Pancreas (tissue), 10 donors: ENCODE measurements at places on chromosomes 11 and 22. TPM values are rescaled to one million over a fixed set of nuclear protein-coding genes. Genes with fewer than 3 reads are reported as not detected.

- DNase-seq = no peak
Observed at GRCh38 chr11:27651711-27652110, 48.5 kb downstream of the BDNF start.

DNA sequence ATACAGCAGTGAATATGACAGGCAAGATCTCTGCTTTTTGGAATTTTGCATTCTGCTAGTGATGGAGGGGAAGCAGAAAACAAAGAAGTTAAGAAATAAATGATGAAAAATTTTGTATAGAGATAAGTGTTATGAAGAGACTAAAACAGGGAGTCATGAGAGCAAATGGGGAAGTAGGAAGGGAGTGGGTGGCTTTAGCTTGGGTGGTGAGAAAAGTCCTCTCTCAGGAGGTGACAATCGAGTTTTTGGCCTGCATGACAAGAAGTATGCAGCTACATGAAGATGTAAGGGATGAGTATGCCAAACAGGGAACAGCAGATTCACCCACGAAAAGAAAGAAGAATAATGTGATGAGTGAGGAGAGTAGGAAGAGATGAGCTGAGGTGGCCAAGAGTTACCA lies 80.7 kb upstream of the MPPED2 start:
- DNase-seq = no peak

The AIP gene
- total RNA-seq = 23.9 TPM

The PARVA gene
- total RNA-seq = 51.9 TPM

DNA sequence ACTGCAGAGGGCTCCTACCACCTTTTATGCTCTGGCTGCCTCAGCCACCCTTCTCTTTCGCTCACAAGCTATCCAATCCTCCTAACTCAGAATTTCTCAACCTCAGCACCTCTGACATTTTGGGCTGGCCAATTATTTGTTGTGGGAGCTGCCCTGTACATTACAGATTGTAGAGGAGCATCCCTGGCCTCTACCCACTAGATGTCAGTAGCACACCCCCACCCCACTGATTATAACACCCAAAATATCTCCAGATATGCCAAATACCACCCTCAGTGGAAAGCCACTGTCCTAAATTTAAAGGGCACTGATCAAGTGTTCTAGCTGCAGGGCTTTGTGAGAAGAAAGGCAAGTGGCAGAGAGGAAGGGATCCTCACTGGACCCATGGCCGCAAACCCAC lies 443.1 kb downstream of the SOX6 start:
- DNase-seq = no peak

DNA sequence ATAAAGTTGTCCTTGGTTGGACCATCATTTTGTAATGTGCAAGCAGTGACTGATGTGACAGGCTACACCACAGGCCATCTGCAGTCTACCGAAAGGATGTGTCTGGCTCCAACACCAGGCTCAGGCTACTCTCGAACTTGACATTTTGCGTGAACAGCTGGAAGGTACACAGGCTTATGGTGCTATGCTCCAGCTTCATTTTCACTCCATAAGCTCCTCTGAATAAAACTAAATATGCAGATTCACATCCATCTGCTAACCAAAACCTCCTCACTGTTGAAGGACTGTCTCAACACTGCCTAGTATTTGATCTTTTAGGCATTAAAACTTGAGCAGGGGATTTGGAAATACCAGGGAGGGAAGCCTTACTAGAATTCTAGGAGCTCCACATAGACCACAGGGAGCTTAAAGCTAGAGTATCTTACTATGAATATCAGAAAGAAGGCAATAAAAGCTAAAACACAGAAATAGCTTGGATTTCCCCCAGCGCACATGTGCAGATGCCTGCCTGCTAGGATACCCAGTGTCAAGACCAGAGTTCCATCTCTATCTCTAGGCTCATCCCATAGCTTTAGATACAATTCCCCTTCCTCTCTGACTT lies 383.9 kb upstream of the FAT3 start:
- no peak for DNase-seq

DNA sequence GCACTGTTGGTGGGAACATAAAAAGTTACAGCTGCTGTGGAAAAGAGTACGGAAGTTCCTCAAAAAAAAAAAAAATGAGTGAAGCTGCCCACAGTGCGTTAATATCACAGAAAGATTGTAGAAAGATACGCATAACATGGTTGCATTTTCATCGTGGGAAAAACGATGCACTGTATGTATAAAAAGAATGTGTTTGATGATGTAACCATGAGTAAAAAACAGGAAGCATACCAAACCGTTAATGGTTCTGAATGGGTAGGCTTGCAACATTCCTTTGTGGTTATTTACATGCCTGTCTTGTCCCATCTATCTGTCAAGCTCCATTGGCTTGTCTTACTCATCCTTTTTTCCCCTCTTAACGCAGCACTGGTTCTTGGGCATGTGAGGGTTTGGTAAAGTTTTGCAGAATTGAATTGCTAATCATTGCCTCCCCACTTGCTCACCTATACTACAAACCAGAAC lies 33.8 kb upstream of the DKK3 start:
- DNase-seq = no peak

DNA sequence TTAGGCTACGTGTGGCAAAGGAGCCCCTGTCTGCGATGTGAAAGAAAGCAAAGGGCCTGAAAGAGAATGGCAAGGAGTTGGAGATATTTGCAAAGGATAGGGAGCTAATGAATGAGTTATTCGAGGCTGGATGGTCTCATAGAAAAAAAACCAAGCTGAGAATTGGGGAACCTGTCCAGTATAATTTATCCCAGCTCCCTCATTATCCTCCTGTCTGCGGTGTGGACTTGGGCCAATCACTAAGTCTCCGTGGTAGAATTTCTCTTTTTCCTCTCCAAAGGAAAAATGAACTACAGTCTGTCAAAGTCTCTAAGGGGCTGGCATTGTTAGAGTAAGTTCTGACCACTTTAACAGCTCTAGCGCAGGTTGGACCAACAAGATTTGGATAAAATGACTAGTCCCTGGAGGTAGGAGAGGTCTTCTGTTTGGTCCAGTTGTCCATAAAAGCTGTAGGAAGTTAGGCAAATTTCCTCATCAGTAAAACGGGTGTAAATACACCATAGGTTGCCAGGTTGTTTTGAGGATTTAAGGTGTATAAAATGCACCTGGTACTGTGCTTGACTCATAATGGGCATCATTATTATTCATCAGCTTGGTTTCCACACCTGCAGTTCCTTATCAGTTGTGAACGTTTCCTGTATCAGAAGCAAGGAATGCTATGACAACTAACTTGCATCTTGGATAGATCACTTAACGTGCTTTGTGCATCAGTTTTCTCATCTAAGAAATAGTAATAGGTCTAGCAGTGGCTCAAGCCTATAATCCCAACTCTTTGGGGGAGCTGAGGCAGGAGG lies 10.3 kb upstream of the CDON start:
- no peak for DNase-seq

GRCh38 chr11:45085646-45086501 lies 60.6 kb upstream of the PRDM11 start:
- DNase-seq = no peak

GRCh38 chr22:31987218-31987617 lies 42.9 kb downstream of the YWHAH start:
- no peak for DNase-seq

The BCL2L13 gene
- 25.4 TPM for total RNA-seq

DNA sequence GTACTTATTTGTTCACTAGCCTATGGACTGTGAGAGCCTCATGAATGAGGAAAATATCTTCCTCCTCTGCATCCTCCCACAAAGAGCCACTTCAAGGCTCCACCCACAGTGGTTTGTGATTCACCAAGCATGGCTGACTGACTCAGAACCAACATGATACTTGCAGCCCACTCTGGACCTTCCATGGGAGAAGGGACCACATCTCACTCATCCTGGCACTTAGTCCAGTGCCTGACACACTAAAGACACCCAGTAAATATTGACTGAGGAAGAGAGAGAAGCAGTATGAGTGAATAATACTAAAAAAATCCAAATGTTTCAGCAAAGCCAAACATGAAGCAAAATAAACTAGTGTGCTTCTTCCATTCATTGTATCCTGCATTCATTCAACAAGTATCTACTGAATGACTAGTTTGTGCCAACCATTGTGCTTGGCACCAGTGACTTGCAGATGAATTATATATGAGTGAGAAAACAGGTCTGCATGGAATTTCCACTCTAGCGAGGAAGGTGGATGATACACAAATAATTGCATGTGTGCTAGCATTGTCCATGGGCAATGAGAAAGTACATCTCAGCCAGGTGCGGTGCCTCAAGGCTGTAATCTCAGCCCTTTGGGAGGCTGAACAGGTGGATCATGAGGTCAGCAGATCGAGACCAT lies 54.9 kb upstream of the BLID start:
- no peak for DNase-seq

GRCh38 chr11:131792243-131792642 lies 421.8 kb downstream of the NTM start:
- DNase-seq = no peak

- DNase-seq = no peak
Observed at GRCh38 chr11:99383648-99384245, 363.0 kb downstream of the CNTN5 start.

GRCh38 chr11:59358595-59358994 lies at the start of gene OR5AN1:
TSS of gene OR5AN1 (plus strand) at chr11:59358895. CDS start at chr11:59364459, 5,564 bp downstream.
- no peak for DNase-seq

GRCh38 chr11:92846491-92847125 lies 122.8 kb upstream of the MTNR1B start:
- no peak for DNase-seq

DNA sequence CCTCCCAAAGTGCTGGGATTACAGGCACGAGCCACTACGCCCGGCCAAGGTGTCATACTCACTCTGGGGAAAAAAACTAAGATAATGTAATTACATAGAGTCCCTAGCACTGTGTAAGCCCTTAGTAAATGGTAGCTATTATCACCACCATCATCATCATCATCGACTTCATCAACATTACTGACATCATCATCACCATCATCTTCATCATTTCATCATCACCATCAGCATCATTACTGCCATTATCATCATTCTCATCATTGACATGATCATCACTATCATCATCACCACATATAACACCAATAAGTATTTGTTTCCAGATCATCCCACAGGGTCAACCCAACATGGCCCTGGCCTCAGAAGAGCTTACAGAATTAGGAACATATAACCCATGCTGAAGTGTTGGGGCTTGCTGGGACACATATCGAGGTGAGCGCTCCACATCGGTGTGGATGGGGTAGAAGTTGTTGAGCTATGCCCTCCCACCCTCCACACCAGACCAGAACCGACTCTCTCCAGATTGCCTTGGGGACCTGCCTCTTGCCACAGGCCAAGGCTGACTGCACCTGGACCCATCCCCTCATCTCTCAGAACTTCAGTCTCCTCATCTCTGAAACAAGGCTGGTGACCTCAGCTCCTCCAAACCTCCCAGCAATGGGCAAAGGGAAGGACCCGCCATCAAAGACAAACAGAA lies 14.7 kb upstream of the CD5 start:
- DNase-seq = no peak

DNA sequence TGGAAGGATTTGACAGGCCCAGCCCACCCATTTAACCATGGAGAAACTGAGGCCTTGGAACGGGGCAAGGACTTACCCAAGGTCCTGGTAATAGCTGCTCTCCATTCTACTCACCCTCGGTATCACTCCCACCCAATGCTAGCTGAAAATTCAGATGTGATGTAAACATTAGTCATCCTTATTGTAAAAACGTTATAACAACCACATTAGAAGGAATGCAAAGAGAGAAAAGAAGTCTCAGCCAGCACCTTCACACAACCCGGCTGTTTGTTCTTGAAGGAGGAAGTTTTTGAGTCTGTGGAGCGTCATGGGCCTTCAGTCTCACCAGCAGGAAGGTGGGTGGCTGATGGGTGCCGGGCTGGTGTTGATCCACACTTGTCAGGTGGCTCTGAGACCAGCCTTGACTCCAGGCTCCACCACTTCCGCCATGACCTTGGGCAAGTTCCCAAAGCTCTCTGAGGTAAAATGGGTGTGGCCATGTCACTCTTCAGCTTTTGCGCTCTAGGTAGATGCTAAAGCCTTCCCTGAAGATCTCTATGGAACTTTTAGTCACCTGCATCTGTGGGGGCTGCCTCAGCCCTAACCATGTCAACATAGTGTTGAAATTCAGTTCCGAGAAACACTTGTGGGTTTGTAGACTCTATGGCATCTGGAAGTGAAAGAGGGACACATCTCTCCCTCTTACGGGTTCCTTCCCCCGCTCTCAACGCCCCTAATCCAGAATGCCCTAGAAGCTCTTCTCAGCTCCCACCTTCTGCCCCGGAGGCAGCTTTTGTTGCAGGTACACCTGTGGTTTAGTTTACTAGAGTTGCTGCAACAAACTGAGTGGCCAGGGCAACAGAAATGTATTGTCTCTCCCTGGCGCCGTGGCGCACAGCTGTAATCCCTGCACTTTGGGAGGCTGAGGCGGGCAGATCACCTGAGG lies 14.8 kb downstream of the CD6 start:
- peak; percentile 53 for DNase-seq

The CDKN1C gene
- 19.0 TPM for total RNA-seq

- DNase-seq = no peak
Observed at GRCh38 chr11:10314199-10315072, 9.6 kb downstream of the ADM start.

DNA sequence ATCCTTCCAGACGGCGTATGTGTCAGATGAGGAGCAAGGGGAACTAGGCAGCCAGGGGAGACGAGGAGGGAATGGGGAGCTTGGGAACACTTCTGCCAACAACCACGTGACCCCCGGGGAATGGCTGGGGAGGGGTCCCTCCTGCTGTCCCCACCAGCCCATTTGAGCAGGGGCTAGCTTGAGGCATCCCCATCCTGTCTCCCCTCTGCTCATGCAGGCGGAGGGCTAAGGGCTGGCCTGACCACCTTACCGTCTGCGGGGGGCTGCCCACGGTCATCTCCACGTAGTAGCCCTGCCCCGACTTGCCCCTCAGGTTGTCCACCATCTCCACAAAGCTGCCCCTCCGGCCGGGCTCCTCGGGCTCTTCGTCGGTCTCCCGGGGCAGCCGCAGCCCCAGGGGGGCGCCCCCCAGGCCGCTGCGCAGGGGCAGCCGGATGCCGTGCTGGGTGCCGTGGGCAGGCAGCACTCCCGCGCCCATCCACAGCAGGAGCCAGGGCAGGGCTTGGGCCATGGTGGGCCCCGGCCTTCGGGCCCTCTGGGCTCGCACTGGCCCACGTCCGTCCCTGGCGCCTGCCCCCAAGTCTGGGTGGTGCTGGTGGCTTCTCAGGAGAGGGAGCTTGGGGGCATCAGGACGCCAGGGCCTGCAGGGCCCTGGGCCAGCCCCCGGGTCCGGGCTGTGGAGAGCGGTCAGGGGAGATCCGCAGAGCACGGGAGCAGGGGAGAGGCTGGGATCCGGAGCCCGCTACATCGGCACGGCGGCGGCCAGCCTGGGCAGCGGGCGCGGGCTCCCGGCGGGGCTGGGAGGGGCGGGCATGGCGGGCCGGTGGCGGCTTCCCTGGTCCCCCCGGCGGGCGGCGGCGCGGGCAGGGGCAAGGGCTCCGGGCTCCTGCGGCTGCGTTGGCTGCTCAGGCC lies 515 bp downstream of the BACE1 start:
- no peak for DNase-seq

The CRYBB3 gene
- not detected for total RNA-seq

The IFITM1 gene
- total RNA-seq = 30.0 TPM

The MYBPC3 gene
- total RNA-seq = 0.09 TPM

- no peak for DNase-seq
Observed at GRCh38 chr11:27357250-27357649, 5.8 kb downstream of the CCDC34 start.
